HT-29 (cell line): ENCODE measurements at places on chromosomes 2 and 18. TPM values are rescaled to one million over a fixed set of nuclear protein-coding genes. Genes with fewer than 3 reads are reported as not detected.

GRCh38 chr2:53859206-53860181 is at the start of gene GPR75:
Gene GPR75 (minus strand): TSS chr2:53859967. CDS start chr2:53854756, 5,211 bp downstream.
- DNase-seq, result no peak

Gene KCNG2
- not detected in 2 replicates for total RNA-seq

- DNase-seq, result no peak
These were observed 286.8 kb downstream of the RAD51AP2 start for GRCh38 chr2:17231394-17231965.

DNA sequence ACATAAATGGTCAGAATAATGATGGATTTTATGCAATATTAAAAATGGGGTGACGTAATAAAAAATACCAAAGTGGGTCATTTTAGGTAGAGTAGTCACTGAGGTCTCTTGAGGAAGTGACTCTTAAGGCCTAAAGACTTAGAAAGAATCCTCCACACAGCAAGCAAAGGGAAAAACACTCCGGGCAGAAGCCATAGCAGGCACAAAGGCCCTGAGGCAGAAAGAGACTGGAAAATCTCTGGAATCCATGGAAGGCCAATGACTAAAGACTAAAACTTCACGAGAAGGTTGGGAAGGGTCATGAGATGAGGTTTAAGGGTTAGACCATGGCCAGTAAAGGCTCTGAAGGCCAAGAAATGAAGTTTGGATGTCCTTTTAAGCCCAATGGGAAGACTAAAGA is 36.9 kb downstream of the MAIP1 start:
- no peak for DNase-seq

DNA sequence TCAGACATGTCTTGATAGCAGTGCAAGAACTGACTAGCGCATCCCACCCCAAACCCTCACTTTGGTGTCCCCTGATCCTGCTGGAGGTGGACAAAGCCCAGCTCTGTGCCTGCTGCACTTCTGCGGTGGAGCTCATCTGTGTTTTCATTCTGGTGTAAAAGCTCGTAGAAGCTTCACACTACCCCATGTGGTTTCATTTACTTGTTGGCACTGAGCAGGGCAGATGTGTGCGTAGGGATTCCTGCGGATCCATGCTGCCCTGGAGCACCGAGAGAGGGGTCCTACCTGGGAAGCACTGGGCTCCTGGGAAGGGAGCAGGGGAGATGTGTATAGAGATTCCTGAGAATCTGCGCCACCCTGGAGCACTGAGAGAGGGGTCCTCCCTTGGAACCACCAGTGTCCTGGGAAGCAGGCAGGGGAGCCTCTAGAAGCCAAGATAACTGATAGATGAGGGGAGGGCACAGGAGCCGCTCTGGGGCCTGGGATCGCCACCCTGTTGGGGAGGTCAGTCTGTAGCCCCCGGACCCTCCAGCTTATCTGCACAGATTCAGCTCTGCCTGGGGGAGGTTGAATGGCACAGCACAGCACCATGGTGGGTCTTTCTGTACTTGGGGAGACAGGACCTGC is 106.9 kb upstream of the OTOS start:
- DNase-seq, result no peak

- DNase-seq, result no peak
These were observed 304.8 kb downstream of the PDE11A start for GRCh38 chr2:177767768-177768167.

Gene WBP1
- total RNA-seq, result 71.2 and 76.1 TPM in 2 replicates

GRCh38 chr2:16330571-16330970 is 335.1 kb downstream of the CYRIA start:
- no peak for DNase-seq

Gene ATP6V1B1
- 32.8 and 43.9 TPM in 2 replicates for total RNA-seq

GRCh38 chr2:176879426-176879995 is 333.1 kb upstream of the HNRNPA3 start:
- DNase-seq, result no peak

Gene GPR55
- total RNA-seq, result not detected in 2 replicates

Gene HOXD4
- not detected in 2 replicates for total RNA-seq

DNA sequence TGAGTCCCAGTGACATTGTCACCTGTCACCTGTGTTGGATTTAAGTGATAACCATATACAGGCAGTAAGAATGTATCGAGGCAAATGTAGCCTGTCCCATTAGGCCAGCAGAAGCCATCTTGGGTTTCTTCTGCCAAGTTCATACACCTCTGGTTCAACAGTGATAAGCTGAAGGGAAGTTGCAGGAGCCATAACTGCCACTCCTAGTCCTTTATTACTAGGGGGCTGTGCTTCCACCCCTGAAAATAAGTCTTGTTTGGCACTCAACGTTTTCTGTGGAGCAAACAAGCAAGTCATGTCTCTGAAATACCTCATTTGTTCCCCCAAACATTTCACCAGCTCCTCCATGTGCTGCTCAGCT is 58.1 kb upstream of the ALPP start:
- DNase-seq, result no peak

DNA sequence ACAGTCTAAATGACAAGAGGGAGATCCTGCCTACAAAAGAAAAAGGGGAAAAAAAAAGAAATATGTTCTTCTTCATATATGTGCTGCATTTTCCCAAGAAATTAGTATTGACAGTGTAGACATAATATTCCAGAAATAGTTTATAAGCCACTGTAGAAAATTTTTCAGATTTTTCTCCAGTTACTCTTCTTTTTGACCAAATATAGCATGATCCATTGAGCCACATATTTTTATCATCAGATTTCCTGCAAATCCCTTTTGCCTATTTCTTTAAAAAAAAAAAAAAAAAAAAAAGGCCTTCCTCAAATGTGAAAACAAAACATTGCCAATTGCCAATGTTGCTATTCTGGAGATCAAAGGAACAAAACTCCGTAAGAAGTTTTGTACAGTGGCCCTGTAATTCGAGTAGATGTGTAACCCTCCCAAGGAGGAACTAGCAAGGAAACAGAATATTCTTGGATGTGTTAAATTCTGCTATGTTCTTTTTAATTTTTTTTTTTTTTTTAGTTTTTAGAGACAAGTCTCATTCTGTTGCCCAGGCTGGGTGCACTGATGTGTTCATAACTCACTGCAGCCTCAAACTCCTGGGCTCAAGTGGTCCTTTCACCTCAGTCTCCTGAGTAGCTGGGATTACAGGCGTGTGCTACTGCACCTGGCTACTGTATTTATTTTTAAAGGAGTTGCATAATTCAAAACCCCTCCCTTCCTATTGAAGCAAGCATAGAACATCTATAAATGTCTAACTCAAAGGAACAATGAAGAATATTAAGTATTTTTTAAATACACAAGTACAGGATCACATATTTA is 12.5 kb upstream of the CABYR start:
- no peak for DNase-seq

DNA sequence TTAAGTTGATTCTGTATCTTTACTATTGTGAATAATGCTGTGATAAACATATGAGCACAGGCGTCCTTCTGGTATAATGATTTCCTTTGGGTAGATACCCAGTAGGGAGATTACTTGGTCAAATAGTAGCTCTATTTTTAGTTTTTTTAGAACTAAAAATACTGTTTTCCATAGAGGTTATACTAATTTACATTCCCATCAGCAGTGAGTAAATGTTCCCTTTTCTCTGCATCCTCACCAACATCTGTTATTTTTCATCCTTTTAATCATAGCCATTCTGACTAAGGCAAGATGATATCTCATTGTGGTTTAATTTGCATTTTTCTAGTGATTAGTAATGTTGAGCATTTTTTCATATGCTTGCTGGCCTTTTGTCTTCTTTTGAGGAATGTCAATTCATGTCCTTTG is 35.1 kb downstream of the PMS1 start:
- no peak for DNase-seq
